ENCODE measurements at places on chromosomes 4 and X.

DNA sequence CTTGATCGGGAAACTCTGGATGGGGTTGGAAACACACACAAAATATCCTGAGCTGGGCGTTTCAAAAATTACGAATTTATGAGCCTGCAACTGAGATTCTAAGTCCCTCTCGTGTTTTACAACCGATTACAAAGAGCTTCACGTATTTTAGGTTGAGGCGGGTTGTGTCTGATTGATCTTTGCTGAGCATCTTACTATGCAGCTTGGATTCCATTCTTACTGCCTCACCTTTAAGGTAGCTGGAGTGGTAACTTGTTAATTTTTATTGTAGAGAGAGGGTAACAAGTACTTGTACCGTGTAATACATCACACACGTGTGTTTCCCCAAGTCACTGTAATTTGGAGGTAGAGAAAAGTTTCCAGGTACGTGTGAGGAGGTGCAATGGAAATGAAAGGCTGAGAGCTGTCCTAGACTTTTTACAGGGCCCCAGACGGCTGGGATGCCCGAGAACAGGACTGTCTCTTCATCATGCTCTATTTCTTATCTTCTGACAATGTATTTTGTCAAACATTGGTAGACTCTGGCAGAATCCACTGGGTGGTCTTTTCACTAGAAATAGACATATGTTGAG lies 97.8 kb upstream of the TENM3 start:
- DNase-seq = no peak

DNA sequence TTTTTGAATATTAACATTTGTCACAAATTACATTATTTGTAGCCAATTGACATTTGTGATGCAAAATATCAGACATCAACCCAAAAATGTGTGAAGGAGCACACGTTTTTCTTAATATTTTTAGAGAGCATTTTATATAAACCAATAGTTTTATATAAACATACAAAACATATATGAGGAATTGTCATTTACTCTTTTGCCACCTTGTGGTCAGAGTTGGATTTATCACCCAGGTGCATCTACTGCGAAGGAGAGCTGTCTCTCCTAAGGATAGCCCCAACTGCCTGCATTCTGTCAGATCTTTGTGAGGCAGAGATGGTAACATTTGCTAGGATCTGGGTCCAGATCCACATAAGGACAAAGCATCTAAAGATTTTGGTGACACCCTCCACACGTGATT lies 2.5 kb upstream of the USP27X start:
- no peak for DNase-seq

DNA sequence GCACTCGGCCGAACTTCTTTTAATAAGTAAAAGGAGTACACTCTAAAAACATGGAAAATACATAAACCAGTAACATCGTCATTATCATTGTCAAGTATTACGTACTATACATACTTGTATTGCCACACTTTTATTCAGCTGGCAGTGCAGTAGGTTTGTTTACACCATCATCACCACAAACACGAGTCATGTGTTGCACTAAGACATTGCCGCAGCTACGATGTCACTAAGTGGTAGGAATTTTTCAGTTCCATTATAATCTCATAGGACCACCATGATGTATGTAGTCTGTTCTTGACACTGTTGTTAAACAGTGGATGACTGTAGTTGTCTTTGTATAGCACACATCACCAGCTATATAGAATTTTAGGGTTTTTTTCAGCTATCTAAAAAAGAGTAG lies 48.0 kb upstream of the TMEM131L start:
- DNase-seq = no peak

- no peak for DNase-seq
Measured at GRCh38 chrX:114889481-114889880, 127.9 kb downstream of the IL13RA2 start.

DNA sequence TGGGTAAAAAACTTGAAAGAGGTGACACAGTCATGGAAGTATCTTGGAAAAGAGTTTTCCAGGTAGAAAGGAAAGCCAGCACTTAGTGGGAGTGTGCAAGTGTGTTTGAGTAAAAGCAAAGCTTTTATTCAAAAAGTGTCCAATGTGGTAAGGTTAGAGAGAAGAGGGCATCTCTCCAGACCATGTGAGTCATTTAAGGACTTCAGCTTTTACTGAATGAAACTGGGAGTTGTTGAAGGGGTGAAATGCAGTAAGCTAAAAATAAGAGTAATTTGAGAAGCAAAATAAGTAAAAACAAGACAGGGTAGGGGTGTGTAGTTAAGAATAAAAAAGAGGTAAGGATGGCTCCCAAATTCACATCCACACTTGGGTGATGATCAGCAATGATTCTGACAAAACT lies 238.9 kb downstream of the SLC7A11 start:
- no peak for DNase-seq

DNA sequence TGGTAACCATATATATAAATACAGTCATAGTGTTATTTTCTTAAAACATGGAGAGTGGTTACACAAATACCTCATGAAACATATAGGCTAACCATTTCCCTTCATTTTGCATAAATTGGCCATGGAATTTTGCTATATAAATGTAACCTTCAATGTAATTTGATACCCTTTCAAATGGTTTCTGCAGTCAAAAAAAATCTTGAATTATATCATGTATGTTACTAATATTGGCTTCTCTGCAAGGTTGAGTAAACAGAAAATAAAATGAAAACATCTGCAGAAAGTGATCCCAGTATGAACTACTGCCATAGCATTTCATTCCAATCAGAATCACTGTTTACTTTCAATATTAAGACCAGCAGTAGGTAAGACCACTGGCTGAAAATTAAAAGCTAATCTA lies 1165.9 kb upstream of the TENM3 start:
- DNase-seq = no peak

GRCh38 chr4:170122252-170122651 lies 32.5 kb upstream of the AADAT start:
- no peak for DNase-seq

DNA sequence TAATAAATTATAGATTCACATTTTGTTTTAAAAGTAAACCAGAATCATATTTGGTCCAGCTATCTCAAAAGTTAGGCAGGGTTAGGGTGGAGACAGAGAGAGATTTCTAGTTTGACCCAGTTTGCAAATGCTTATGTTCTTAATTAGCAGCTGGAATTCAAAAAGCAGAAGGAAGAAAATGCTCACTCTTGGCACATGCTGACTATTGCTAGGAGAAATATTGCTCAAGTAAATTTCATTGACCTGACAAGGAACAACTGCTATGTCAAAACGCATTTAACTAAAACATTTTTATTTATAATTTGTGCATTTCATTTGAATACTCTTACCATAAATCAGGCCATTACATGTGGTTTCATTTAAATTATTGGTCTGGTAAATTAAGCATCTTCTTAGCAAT lies 131.8 kb downstream of the GLRA3 start:
- no peak for DNase-seq

GRCh38 chrX:81168391-81168790 lies 33.3 kb downstream of the HMGN5 start:
- no peak for DNase-seq

GRCh38 chrX:3450881-3451570 lies 104.6 kb upstream of the MXRA5 start:
- DNase-seq = no peak
